ENCODE measurements at places on chromosomes 6 and 20. TPM values are rescaled to one million over a fixed set of nuclear protein-coding genes. Genes with fewer than 3 reads are reported as not detected.

HTR1E gene
- total RNA-seq, result 0.82 TPM

MICA gene
- 15.5 TPM for total RNA-seq

TMEM244 gene
- not detected for total RNA-seq

DEFB132 gene
- total RNA-seq, result not detected

DNA sequence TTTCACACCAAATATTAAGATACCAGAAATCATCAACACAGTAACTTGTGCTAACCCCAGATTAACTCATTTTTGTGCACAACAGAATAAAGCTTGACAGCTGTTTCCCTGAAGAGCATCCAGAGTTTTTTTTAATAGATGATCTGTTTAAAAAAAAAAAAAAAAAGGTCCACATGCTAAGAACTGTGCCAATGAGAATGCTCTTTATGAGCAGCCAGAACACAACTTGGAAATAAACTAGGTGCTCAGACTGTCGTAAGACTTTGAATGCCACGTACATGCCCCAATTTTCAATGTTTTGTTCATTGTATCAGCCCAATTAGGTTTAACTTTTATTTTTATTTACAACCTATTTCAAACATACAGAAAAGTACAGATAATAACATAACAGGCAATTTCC lies 47.3 kb downstream of the STAU1 start:
- no peak overlapping the region for H3K4me3 ChIP-seq
- H3K27me3 ChIP-seq, result no peaks in the 10 kb centered on the region
- DNase-seq, result no peak
- H3K4me1 ChIP-seq, result no peaks in the 10 kb centered on the region

- no peak for DNase-seq
- H3K27ac ChIP-seq, result no peak overlapping the region
- no peaks in the 10 kb centered on the region for H3K4me1 ChIP-seq
- no peak overlapping the region for H3K4me3 ChIP-seq
These were observed 4.5 kb upstream of the SPDEF start for GRCh38 chr6:34560366-34561226.

- H3K36me3 ChIP-seq, result no peaks in the 10 kb centered on the region
- H3K27me3 ChIP-seq, result no peaks in the 10 kb centered on the region
- no peak overlapping the region for H3K4me3 ChIP-seq
- DNase-seq, result no peak
These were observed 63.5 kb upstream of the QKI start for GRCh38 chr6:163351013-163351412.

GRCh38 chr20:3011752-3012151 lies 31.7 kb upstream of the GNRH2 start:
- H3K27me3 ChIP-seq, result no peaks in the 10 kb centered on the region
- H3K4me3 ChIP-seq, result no peak overlapping the region
- H3K27ac ChIP-seq, result no peak overlapping the region
- DNase-seq, result no peak
- H3K4me1 ChIP-seq, result no peaks in the 10 kb centered on the region

- no peak for DNase-seq
- peak overlapping the region; percentile 83 for H3K27ac ChIP-seq
- no peak overlapping the region for H3K4me3 ChIP-seq
- peaks cover 40% of the 10 kb centered on the region for H3K4me1 ChIP-seq
- H3K36me3 ChIP-seq, result peaks cover 3% of the 10 kb centered on the region
These were observed 11.3 kb downstream of the SLC17A5 start for GRCh38 chr6:73642530-73642929.

GRCh38 chr6:112281821-112282615 lies 27.7 kb upstream of the LAMA4 start:
- peaks cover 5% of the 10 kb centered on the region for H3K36me3 ChIP-seq
- DNase-seq, result no peak
- peaks cover 65% of the 10 kb centered on the region for H3K4me1 ChIP-seq
- H3K27me3 ChIP-seq, result no peaks in the 10 kb centered on the region

GRCh38 chr6:399785-400534 lies 8.4 kb downstream of the IRF4 start:
- H3K4me1 ChIP-seq, result peaks cover under 1% of the 10 kb centered on the region
- H3K27me3 ChIP-seq, result peaks cover 93% of the 10 kb centered on the region
- no peaks in the 10 kb centered on the region for H3K36me3 ChIP-seq

DNA sequence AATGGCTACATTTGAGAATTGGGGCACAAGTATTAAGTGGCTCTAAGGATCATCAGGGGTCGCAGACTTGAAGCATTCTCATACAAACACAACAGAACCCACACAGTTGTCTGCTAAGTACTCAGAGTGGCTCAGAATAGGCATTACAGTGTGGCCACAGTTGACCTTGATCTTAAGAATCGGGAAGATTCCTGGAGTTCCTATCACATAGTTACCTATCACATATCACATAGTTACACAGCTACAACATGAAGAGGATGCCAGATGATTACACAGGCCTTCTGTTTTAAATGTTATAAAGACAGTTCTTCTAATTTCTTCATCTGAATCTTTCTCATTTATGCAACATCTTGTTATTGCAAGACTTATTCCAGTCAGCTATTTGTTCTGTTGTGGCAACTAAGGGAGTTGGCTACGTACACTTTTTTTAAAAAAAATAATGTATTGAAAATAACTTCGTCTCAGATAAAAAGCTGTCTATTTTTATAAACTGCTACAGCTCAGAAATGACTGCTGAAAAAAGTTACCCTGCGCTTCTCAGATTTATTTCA lies 129.0 kb downstream of the REV3L start:
- peak overlapping the region; percentile 24 for H3K27ac ChIP-seq
- no peaks in the 10 kb centered on the region for H3K27me3 ChIP-seq
- no peak overlapping the region for H3K4me3 ChIP-seq
- no peak for DNase-seq
- H3K36me3 ChIP-seq, result peaks cover 33% of the 10 kb centered on the region
- peaks cover 9% of the 10 kb centered on the region for H3K4me1 ChIP-seq

- peaks cover 4% of the 10 kb centered on the region for H3K27me3 ChIP-seq
- DNase-seq, result no peak
- peaks cover 34% of the 10 kb centered on the region for H3K4me1 ChIP-seq
- no peaks in the 10 kb centered on the region for H3K36me3 ChIP-seq
- H3K27ac ChIP-seq, result no peak overlapping the region
- H3K4me3 ChIP-seq, result no peak overlapping the region
These were observed 206.3 kb downstream of the SMOC2 start for GRCh38 chr6:168647271-168647670.

- H3K36me3 ChIP-seq, result no peaks in the 10 kb centered on the region
- H3K4me3 ChIP-seq, result no peak overlapping the region
- H3K4me1 ChIP-seq, result peaks cover 7% of the 10 kb centered on the region
- DNase-seq, result no peak
These were observed 405.1 kb downstream of the TAF4 start for GRCh38 chr20:61660559-61660958.

DNA sequence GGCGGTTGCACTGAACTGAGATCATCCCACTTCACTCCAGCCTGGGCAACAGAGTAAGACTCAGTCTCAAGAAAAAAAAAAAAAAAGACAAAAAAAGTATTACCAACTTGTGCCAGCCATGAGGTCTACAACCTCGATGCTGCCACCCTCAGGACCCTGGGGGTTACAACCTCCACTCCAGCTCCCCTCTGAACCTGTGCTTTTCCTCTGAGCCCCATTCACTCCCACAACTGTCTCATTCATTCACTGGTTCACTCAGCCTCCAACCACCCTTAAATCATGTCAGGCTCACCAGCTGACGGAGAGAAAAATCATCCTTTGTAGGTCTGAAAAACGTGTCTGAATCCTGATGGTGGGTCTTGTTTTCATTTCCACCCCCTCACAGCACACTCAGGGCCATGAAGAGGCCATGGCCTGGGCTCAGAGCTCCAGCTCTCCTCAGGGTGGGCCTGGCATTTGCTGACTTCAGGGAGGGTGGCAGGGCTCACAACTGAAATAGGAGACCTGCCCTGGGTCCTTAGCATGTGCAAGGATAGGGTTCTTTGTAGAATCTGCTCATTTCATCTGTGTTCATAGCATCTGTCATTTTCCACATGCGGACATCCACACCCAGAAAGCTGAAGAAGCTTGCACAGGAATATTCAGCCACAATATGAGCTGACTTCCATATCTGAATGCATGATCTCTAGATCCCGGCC lies 1.9 kb upstream of the ULBP1 start:
- no peak for DNase-seq
- peaks cover 18% of the 10 kb centered on the region for H3K4me1 ChIP-seq
- H3K36me3 ChIP-seq, result no peaks in the 10 kb centered on the region
- no peak overlapping the region for H3K4me3 ChIP-seq

GRCh38 chr20:47350181-47350550 lies 6.3 kb downstream of the ZMYND8 start:
- H3K27me3 ChIP-seq, result no peaks in the 10 kb centered on the region
- DNase-seq, result no peak
- H3K36me3 ChIP-seq, result peaks cover 14% of the 10 kb centered on the region
- no peak overlapping the region for H3K4me3 ChIP-seq

- peaks cover 32% of the 10 kb centered on the region for H3K4me1 ChIP-seq
- no peaks in the 10 kb centered on the region for H3K36me3 ChIP-seq
- DNase-seq, result no peak
- peak overlapping the region; percentile 65 for H3K27ac ChIP-seq
- no peaks in the 10 kb centered on the region for H3K27me3 ChIP-seq
- no peak overlapping the region for H3K4me3 ChIP-seq
These were observed 128.5 kb upstream of the SALL4 start for GRCh38 chr20:51930775-51931174.

DNA sequence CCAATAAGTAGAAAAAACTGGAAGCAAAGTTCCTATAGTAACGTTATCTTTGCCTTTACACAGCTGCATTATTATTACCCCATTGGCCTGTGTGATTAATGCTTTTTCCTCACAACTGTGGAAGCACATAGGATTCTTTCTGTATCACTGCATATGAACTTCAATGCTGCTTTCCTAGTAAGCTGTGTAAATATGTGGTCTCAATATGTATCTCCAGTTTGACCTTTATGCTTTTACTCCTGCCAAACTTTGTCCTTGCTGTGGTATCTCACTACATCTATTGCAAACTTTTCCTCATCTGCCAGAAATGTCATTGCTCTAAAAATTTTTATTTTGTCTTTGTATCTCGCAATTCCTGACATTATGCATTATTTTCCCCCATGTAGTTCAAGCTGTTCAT lies 168.6 kb downstream of the ZFAND3 start:
- peaks cover 39% of the 10 kb centered on the region for H3K4me1 ChIP-seq
- no peak for DNase-seq
- no peaks in the 10 kb centered on the region for H3K36me3 ChIP-seq
- H3K4me3 ChIP-seq, result no peak overlapping the region

- H3K27me3 ChIP-seq, result no peaks in the 10 kb centered on the region
- peaks cover 7% of the 10 kb centered on the region for H3K36me3 ChIP-seq
These were observed 263.4 kb downstream of the ARHGAP18 start for GRCh38 chr6:129446272-129447197.

- H3K4me3 ChIP-seq, result no peak overlapping the region
- H3K27ac ChIP-seq, result no peak overlapping the region
These were observed 13.7 kb downstream of the SPATA2 start for GRCh38 chr20:49901588-49901987.

Measured in mesothelial cell of epicardium (in vitro differentiated cells).